ENCODE measurements at places on chromosomes 3 and 15. TPM values are rescaled to one million over a fixed set of nuclear protein-coding genes. Genes with fewer than 3 reads are reported as not detected.

- DNase-seq, result no peak
Measured at GRCh38 chr3:178097576-178097975, 438.7 kb upstream of the KCNMB2 start.

Gene FGF7
- 105 TPM for total RNA-seq

Gene PLD1
- 12.1 TPM for total RNA-seq

GRCh38 chr3:79910337-79910736 is 142.5 kb upstream of the ROBO1 start:
- DNase-seq, result no peak

All from sigmoid colon (tissue), 7 donors.